ENCODE measurements at places on chromosomes 13 and 19.

GRCh38 chr19:13556552-13556951 lies 50.3 kb upstream of the CACNA1A start:
- no peak for DNase-seq

DNA sequence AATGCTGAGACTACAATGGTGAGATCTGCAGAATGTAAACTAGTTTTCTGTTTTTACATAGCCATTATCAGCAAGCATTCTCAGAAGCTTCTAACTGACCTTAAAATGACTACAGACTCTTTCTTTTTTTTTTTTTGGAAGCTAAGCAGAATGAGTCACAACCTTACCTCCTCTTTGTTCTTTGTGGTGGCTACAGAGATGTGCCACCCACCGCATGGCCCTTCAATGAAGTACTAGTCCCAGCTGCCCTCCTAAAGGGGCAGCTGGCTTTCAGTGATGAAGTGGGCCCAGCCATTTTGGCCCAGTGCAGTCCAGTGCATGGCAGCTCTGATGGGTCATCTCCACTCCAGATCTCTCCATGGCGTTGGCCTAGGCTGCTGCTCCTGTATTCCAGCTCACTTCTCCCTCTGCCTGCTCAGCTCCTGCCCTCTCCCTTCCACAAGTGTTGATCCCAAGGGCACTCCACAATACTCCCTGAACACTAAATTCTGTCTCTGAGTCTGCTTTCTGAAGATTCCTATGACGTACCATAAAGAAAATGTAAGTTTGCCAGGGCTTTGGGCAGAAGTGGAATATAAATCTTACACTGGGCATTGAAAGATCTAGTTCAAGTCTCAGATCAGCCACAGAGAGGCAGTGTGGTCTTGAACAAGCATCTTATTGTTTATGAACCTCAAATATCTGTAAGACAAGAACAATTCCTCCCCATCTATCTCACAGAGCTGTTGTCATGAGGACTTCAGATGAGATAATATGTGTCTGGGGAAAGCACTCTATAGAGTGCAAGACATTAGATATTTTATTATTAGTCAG lies 85.6 kb downstream of the RXFP2 start:
- no peak for DNase-seq

DNA sequence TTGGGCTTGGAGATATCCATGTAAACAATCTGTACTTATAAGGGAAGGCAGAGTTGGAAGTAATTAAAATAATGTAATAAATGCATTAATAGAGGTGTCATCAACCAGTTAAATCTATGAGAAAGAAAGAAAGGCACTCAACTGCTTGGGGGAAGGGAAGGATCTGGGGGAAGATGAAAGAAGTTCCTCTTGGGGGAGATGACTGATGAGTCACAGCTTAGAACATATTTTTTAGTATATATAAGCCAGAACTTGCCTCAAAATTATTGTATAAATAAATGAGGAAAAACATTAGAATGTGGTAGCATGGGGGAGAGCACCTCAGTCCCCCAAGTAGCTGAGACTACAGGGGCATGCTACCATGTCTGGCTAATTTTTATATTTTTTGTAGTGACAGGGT lies 205.8 kb downstream of the GGACT start:
- no peak for DNase-seq

- no peak for DNase-seq
Measured at GRCh38 chr19:46756544-46756888, 10.3 kb upstream of the STRN4 start.

DNA sequence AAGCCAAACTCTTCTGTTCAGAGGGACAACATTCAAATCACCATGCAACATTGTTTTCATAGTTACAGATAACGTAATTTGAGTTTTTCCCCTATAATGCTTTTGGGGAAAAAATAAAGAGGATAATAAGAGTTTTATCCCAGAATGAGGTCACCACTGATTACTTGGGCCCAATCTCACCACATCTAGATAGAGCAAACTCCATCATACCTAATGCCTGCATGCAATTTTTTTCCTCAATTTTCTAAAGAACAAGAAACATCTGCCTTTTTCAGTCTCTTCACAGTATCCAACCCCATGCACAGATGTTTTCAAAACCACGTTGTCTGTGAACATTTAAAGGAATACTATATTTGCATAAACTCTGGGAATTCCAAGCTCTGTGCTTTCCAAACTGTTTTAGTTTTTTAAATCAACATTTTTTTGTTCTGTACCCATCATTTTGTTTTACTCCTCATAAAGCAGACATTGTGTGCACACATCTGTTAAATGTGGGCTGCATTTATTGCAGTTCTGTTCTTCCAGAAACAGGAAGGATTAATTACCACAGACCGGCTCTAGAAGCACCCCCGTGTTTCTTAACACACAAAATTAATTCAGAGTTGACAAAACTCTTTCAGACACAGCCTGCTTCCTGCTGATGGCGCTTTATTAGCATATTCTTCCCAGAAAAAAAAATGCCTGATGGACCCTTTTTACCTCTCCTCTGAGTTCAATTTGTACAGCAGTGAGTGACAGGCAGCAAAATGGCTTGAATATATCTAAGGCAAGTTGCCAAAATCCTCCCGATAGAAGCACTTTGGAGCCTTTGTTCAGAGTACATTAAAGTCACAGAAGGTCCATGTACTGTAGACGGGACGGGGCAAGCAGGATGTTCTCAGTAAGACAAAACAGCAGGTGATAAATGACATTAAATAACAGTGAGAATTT lies 1171.9 kb downstream of the EFNB2 start:
- DNase-seq = no peak

DNA sequence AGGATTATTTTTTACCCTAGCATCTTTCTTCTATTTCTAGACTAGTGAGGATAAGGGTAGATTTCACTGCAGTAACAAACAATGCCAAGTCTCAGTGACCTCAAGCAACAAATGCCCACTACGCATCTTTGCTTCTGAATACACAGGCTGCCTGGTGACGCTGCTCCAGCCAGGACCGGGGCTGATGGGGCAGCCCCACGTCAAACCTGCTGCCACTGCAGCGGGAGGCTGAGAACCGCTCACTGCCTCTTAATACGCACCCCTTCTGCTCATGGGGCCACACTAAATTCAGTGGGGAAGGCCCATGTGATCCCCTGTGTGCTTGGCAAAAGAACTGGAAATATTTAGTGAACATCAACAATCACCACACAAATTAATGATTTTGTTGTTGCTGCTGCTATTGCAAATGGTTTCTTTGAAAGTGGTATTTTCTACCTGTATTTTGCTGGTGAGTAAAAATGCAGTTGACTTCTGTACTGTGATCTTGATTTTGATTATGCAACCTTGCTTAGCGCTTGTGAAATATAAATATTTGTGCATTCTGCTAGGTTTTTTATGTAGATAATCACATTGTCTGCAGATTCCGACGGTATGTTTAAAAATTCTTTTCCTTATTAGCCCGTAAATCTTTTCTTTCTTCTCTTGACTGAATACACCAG lies 139.5 kb upstream of the SPACA7 start:
- DNase-seq = no peak

GRCh38 chr13:71853725-71854124 lies 13.3 kb downstream of the DACH1 start:
- no peak for DNase-seq

Measured in Panc1 (cell line).